ENCODE measurements at places on chromosomes 3 and 15. TPM values are rescaled to one million over a fixed set of nuclear protein-coding genes. Genes with fewer than 3 reads are reported as not detected.

DNA sequence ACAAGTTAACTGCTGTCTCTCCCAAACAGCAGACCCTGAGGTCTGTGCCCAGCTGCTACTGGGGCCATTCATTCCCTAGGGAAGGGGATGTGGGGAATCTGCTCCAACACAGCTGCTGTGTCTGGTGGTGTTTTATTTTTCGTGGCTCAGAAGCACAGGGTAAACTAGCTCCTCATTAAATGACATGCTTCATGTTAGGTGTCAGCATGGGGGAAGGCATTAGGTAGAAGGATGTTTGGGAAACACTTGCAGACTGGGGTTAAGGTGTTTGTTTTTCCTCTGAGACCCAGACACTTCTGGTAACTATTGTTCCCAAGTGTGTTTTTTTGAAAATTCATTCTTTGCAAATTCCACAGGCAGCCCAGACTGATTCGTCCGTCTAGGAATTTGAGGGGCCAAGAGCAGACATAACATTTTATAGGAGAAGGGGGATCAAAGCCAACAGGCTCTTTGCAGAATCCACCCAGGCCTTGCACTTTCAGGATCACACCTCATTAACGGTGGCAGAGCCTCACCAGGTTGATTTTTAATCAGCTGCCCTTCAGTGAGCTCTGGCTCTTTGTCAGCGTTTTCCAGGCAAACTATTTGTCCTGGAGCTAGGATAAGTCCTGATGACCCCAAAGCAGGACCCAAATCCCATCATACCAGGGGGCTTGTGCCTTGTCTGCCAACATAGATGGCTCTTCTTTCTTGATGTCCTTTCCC, 65.4 kb upstream of the ITGA11 start:
- DNase-seq, result no peak

GRCh38 chr3:197484204-197484901, 71.4 kb downstream of the BDH1 start:
- DNase-seq, result no peak

DNA sequence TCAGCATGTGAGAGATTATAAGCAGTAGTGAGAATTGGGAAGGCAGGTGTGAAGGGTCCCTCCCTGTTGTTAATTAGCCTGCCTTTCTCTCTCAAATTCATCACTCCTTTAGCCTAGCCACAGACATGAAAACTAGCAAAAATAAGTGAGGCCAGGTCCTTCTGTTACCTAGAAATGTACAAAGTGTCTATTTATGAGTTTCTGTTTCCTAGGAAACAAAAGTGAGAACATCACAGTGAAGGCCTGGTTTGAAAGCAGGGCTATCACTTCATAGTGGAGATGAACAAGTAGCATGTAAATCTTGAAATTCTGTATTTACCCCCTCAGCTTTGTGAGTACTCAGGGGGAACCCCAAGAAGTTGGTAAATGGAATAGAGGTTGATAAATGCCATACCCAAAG, 78.2 kb upstream of the UMPS start:
- DNase-seq, result no peak

GRCh38 chr3:105965384-105965783, 96.6 kb upstream of the CBLB start:
- no peak for DNase-seq

DNA sequence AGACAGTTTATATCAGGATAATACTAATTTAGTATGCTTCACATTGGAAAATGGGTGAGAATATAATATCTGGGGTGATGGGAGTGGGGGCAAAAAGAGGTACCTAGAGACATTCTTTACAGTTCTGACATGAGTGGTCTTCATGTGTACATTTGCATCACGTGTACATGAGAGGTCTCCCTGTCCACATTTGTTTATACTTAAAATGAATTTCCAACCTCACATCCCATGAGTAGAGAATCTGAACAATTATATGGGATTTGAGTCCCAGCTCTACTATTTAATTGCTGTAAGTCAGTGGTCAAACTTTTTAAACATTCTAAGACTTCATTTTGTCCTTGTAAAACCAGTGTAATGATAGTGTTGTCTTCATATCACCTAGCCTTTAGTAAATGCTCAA, 408.4 kb downstream of the NAALADL2 start:
- DNase-seq, result no peak

Gene AP3B2
- 0.20 TPM for total RNA-seq

GRCh38 chr15:48352474-48353072, 21.3 kb downstream of the DUT start:
- DNase-seq, result no peak

DNA sequence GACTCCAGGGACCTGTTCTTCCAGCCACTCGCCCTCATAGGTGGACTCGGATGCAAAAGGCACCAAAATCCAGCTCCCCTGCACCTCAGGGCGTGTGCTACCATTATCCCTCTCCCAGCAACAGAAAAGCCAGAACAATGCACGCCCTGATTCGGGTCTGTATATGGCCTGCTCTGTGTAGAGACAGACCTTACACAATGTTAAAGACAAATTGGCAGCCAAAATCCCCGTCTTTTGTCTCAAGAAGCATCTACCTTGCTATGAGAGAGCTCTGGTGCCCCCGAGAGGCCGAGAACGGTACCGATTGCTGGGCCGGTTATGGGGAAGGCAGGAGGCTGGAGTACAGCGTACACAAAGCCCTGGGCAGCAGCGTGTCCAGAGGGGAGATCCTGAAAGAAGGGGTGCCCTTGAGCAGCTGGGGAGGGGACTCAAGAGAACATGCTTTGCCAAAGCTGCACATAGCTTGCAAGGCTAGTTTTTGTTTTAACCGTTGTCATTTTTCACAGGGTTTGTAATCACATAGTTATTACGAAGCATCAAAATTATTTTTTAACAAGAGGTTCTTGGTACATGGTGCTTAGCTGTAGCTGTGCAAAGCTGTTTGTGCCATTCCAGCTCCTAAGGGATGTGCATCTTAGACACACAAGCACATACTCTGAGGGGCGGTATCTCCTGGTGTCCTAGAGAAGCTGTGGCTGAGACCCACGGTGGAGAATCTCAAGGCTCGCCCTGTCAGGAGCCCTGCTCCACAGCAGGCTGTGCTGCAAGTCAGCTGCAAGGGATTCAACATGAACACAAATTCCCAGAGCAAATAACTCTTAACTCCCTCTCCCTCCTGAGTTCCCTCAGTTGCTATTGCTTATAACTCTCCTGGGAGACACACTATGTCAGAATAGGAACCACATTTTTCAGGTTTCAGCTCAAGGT, 461.5 kb upstream of the PPP2R3A start:
- DNase-seq, result peak; percentile 86

DNA sequence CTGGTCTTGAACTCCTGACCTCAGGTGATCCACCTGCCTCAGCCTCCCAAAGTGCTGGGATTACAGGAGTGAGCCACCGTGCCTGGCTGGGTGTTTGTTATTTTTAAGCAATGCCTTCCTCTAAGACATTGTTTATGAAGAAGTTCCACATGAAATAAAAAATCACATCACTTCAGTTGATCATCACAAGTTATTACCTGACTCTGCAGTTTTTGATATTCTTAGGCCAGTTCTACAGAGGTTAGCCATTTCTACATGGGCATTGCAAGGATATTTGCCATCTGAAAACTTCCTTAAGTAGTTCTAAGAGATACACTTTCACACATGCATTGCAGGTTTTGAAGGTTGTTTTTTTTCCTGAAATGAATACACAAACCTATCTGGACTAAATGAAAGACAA, 82.1 kb downstream of the PYDC2 start:
- no peak for DNase-seq

GRCh38 chr15:89975482-89976245, 25.5 kb upstream of the ZNF710 start:
- no peak for DNase-seq

DNA sequence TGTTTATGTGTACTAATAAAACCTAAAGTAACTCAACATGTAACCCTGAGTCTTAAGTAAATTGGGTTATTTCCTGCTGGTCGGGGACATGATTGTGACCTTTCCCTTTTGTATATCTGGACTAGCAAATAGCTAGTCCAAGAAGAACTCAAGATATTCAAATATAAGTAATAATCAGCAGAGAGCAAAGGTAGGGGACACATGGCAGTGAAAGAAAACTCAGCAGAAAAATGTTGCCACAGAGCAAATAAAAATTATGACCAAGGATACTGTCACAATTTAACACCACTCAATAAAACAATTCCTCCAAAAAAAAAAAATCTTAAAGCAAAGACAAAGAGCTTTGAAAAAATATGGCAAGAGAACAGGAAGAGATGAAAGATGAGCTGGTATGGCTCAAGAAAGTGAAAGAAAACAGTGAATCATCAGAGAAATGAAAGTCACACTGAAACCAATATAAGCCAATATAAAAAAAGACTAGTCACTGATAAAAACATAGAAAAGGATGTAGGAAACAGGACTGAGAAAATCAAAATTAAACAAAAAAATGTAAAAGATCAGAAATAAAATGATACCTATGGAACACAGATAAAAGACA, 43.4 kb downstream of the HLTF start:
- DNase-seq, result no peak
